ENCODE measurements at places on chromosomes 5 and 9.

DNA sequence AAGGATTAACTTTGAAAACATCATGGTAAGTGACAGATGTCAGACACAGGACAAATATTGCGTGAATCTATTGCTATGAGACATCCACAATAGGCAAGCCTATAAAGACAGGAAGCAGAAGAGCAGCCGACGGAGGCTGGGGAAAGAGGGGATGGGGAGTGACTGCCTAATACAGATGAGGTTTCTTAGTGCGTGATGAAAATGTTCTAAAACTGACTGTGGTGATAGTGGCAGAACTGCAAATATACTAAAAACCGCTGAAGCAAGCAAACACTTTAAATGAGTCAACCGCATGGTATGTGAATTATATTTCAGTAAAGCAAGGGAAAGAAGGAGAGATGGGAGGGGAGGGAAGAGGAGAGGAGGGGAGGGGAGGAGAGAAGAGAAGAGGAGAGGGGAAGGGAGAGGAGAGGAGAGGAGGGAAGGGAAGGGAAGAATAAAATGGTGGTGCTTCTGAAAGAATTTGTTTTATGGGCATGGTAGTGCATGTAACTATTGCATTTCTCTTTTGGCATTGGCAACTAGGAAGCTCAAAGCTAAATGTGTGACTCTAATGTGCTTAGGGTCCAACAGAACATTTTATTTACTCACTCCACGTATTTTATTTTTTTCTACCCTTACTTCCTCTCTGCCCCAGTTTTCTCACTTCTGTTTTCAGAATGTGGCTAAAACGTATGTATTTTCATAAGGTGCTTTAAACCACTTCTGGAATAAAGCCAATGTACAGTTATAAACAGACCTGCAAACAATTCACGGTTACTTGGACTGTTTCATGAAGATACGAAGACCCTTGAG lies 21.3 kb downstream of the AKNA start:
- peak; percentile 39 for DNase-seq

DNA sequence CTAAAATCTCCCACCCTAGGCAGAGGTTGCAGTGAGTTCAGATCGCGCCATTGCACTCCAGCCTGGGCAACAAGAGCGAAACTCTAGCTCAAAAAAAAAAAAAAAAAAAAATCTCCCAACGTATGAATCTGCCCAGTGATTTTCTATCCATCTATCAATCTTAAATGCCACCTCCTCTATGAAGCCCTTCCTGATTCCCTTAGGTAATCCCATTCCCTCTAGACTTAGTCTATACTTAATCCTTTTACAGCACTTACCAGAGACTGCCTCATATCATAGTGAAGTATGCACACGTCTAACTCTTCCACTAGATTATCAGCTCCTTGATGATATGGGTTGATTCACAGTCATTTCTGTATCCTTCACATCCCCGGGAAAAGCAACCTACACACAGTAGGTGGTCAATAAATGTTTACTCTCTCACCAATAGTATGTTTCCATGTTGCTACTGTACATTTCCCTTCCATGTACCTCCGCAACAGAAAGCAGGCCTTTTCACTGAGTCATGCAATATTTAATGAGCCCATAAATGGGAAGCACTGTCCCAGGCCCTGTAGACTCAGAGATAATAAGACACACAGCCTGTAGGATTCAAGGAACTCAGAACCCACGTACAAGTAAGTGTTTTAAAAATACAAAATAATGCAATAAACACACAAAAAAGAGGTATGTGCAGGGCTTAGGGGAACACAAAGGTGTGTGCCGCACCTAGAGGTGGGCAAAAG lies 1.2 kb downstream of the DROSHA start:
- no peak for DNase-seq

DNA sequence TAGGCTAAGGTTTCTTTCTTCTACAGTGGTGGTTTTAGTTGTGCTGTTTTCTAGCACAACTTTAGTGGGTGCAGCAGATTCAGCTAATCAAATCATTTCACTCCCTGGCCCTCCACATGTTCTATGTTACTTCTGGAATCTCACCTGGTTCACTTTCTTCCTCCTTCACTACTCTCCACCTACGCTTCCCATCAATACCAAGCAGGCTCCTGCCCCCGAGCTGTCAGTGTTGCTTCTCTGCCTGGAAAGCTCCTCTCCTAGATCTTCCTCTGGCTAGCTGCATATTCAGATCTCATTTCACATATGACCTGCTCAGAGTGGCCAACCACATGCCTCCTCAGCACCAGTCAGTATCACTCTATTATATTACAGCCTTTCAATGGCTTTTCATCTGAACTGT lies 19.6 kb upstream of the GABRB2 start:
- DNase-seq = no peak

GRCh38 chr5:95891499-95891898 lies 69.0 kb upstream of the GLRX start:
- no peak for DNase-seq

DNA sequence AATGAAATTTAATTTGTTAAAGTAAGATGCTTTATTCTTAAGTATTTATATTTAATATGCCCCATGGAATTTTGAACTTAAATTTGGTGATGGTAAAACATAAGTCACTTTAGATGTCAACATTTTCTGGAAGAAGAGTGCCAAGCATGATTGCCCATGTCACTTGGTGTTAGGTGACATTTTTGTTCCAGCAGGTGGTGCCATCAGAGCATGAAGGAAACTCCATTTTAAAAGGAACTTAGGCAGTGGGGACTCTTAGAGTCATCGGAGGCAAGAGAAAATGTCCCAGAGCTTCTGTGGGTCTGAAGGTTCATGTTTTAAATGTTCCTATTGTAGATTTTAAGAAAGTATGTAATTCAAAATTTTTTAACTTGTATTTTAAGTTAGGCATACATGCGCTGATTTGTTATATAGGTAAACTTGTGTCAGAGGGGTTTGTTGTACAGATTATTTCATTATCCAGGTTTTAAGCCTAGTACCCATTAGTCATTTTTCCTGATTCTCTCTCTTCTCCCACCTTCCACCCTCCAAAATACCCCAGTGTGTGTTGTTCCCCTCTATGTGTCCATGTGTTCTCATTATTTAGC lies 789.3 kb downstream of the SEMA5A start:
- no peak for DNase-seq

DNA sequence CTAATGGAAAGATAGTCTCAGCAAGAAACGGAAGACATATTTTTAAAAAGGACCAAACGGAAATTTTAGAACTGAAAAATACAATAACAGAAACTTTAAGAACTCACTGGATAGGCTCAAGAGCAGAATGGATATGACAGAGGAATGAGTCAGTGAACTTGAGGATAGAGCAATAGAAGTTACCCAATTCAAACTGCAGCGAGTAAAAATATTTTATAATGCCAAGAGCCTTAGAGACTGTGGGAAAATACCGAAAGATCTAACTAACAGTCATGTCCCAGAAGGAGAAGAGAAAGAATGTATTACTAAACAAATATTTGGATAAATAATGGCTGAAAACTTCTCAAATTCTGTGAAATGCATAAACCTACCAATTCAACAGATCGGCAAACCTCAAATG lies 40.8 kb downstream of the ADAMTS2 start:
- DNase-seq = no peak

DNA sequence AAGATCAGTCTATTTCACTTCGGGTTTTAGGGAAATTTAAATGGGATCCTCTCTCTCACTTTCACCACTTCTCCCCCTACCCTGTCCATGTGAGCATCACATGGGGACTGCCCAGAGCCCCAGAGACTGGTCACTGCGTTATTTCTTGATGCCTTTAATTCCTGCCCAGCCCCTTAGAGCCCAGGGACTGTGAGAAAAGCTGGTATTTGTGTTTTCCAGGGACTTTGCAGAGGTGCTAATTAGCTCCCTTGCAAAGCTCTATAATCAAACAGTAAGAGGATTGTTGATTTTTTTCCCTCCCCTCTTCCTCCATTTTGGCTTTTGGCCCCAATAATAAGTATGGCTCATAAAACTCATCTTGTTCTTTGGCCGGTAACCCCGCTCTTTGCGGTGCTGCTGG lies 35.6 kb downstream of the NTRK2 start:
- no peak for DNase-seq

GRCh38 chr5:57976506-57976905 lies 483.4 kb downstream of the PLK2 start:
- DNase-seq = no peak

Data from retinal pigment epithelial cell (primary cell).